ENCODE measurements at places on chromosomes 16 and 17. TPM values are rescaled to one million over a fixed set of nuclear protein-coding genes. Genes with fewer than 3 reads are reported as not detected.

MEIOC gene
- 2.1 TPM for polyA plus RNA-seq

KRTAP9-8 gene
- polyA plus RNA-seq: not detected

CLEC18A gene
- 0.13 TPM for polyA plus RNA-seq

STX1B gene
- 2.5 TPM for polyA plus RNA-seq

CDYL2 gene
- 0.90 TPM for polyA plus RNA-seq

SPATA2L gene
- polyA plus RNA-seq: 6.9 TPM

METRNL gene
- 16.1 TPM for polyA plus RNA-seq

CCL4L2 gene
- not detected for polyA plus RNA-seq

RTN4RL1 gene
- polyA plus RNA-seq: not detected
